ENCODE measurements at places on chromosomes 12 and 14. TPM values are rescaled to one million over a fixed set of nuclear protein-coding genes. Genes with fewer than 3 reads are reported as not detected.

- H3K36me3 ChIP-seq: no peaks in the 10 kb centered on the region
- H3K27ac ChIP-seq: no peak overlapping the region
- H3K4me3 ChIP-seq: no peak overlapping the region
- H3K4me1 ChIP-seq: peaks cover 14% of the 10 kb centered on the region
These were observed 56.3 kb downstream of the PLXNC1 start for GRCh38 chr12:94204499-94205247.

DNA sequence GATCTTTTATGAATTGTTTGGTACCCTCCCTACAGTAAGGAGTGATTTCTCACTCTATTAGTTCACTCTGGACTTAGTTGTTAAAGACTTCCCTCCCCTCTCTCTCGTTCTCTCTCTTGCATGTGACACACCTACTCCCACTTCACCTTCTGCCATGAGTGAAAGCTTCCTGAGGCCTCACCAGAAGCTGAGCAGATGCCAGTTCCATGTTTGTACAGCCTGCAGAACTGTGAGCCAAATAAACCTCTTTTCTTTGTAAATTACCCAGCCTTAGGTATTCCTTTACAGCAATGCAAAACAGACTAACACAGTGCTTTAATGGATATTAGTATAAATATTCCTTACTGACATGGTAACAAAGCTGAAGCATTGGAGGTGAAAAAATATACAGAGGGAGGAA is 187.7 kb downstream of the SSPN start:
- no peak overlapping the region for H3K4me3 ChIP-seq
- no peaks in the 10 kb centered on the region for H3K36me3 ChIP-seq
- H3K27ac ChIP-seq: no peak overlapping the region
- DNase-seq: no peak

DNA sequence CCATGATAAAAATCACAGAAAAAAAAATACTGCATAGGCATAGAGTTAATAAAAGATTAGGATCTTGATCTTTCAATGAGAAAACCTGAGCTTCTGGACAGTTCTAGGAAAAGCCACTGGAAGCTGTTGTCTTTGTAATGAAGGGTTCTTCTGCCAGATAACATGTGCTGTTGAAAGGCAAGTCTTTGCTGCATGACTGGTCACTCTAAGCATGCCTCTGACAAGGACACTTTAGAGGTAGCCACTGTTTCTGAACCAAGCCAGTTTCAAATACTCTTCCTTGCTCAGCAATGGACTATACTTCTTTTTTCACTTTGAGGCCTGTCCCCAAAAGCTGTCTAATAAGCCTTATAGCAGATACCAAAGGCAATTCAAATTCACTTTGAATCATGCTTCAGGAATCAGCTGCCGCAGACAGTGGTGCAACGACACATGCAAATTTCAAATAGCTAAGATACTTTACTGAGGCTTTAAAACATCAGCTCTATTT is 70.2 kb downstream of the BTG1 start:
- H3K27me3 ChIP-seq: no peaks in the 10 kb centered on the region
- H3K4me3 ChIP-seq: no peak overlapping the region

Gene ADCY4
- 28.7 TPM for total RNA-seq

- H3K36me3 ChIP-seq: no peaks in the 10 kb centered on the region
- no peak overlapping the region for H3K27ac ChIP-seq
- DNase-seq: no peak
- no peaks in the 10 kb centered on the region for H3K27me3 ChIP-seq
- H3K4me1 ChIP-seq: peaks cover 3% of the 10 kb centered on the region
- H3K4me3 ChIP-seq: no peak overlapping the region
These were observed 44.6 kb downstream of the CCDC85C start for GRCh38 chr14:99559286-99559990.

DNA sequence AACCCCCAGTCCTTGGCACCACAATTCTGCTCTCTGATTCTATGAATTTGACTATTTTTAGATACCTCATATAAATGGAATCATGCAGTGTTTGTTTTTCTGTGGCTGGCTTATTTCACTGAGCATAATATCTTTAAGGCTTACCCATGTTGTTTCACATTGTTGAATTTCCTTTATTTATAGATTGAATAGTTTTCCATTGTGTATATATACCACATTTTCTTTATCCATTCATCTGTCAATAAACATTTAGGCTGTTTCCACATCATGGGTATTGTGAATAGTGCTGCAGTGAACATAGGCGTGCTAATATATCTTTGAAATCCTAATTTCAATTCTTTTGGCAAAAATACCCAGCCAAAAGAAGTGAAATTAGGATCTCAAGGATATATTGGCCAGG is 126.7 kb upstream of the SLC38A2 start:
- no peaks in the 10 kb centered on the region for H3K27me3 ChIP-seq
- H3K27ac ChIP-seq: no peak overlapping the region
- no peak for DNase-seq

DNA sequence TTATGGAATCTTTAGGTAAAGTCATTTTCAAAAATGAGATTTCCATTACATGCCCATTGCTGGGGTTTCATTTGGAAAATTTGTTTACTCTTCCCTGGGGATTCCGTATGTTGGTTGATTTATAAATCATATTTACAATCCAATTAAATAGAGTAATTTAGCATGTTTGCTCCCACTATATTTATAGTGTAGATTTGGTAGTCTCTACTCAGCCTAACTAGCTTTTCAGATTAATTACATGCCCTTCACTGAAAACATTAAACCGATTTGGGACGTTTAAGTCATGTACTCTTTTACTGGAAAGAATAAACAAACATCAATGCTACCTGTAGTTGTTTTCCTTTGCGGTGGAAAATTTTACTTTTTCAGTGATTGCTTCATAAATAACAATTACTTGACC is 10.4 kb downstream of the PAX9 start:
- no peak for DNase-seq
- no peaks in the 10 kb centered on the region for H3K4me1 ChIP-seq
- H3K36me3 ChIP-seq: no peaks in the 10 kb centered on the region
- peaks cover 4% of the 10 kb centered on the region for H3K27me3 ChIP-seq
- no peak overlapping the region for H3K4me3 ChIP-seq

DNA sequence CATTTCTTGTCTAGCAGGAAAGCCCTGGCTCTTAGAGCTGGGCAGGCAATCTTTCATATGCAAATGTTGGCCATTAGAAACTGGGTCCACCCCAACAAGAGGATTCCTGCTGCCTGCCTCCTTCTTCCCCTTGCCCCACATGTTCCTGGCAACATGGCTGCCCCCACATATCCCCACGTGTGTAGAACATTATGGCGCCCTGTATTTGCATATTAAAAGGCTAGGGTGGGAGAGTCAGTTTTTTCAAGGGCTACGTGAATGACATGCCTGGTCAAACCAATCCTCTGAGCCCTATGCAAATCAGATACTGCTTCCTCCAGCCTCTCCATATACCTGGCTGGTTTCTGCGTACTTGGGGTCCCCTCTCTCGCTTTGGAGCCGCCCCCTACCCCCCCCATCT is 514.0 kb downstream of the FUT8 start:
- no peaks in the 10 kb centered on the region for H3K36me3 ChIP-seq
- H3K27me3 ChIP-seq: no peaks in the 10 kb centered on the region
- H3K27ac ChIP-seq: no peak overlapping the region
- no peaks in the 10 kb centered on the region for H3K4me1 ChIP-seq
- no peak for DNase-seq

DNA sequence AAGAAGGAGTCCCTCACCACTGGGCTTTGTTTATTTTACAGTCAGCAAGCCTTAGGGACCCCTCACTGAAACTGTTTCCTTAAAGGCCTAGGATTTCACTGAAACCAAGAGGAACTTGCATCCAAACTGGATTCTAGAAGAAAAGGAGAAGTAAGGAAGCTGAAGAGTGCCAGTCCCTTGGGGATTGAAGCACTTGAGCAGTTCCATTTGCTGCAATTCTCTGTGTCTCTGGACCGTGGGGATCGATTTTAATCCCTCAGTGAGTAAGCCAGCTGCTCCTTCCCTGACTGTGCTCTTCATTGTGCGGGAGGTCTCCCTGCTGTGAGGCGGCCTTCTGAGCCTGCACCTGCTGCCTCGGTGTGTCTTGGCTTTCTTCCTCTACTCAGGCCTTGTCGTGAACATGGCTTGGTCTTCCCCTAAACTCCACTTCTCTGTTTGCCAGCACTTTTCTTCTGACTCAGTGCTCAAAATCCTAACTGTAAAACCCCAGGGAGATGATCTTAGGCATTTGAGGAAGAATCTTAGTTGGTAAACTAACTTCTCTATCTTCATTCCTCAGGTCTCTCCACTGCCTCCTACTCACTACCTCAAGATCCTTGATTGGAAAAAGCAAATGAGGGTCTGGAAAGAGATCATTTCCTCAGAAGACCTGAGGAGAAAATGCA is 132.6 kb downstream of the SLC38A6 start:
- peaks cover 3% of the 10 kb centered on the region for H3K4me1 ChIP-seq
- H3K27me3 ChIP-seq: no peaks in the 10 kb centered on the region
- no peak overlapping the region for H3K27ac ChIP-seq
- no peaks in the 10 kb centered on the region for H3K36me3 ChIP-seq
- H3K4me3 ChIP-seq: no peak overlapping the region

DNA sequence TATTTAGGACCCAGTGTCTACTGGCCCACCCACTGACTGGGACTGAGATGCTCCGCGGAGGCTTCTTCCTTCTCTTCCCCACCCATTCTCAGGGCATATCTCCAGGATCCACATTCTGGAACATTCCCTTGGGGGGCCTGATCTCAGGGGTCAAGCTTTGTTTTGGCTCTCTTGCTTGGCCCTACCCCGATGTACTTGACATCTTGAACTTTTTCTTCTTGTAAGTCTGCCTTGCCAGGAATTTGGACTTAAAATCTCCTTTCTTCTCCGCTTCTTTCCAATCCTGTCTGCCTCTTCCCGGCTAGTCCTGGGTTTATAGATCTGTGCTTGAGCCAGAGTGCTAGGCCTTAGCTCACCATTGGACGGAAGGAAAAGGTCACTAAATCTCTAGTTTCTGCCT is 22.1 kb downstream of the DACT1 start:
- no peaks in the 10 kb centered on the region for H3K27me3 ChIP-seq
- H3K4me1 ChIP-seq: peaks cover 5% of the 10 kb centered on the region
- no peak overlapping the region for H3K27ac ChIP-seq
- H3K4me3 ChIP-seq: no peak overlapping the region
- H3K36me3 ChIP-seq: no peaks in the 10 kb centered on the region
- DNase-seq: no peak

DNA sequence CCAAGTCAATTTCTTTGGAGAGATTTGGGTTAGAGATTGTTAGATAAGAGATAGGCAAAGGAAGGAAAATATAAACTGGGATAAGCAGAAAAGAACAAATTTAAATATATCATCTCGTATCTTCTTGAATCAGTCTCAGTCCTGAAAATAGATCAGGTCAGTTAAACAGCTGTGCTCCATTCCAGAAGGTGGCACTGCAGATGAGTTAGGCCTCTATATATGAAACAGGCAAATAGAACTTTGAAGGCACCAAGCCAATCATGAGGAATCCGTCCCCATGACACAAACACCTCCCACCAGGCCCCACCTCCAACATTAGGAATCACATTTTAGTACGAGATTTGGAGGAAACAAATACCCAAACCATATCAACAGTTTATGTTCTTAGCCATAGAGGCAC is 605.5 kb upstream of the USP15 start:
- peaks cover 9% of the 10 kb centered on the region for H3K4me1 ChIP-seq
- H3K36me3 ChIP-seq: no peaks in the 10 kb centered on the region
- no peak for DNase-seq
- no peaks in the 10 kb centered on the region for H3K27me3 ChIP-seq
- no peak overlapping the region for H3K4me3 ChIP-seq

Measured in thoracic aorta (tissue), 2 donors.